ENCODE measurements at places on chromosomes 5 and 9.

GRCh38 chr9:2473681-2474080 lies 147.9 kb upstream of the VLDLR start:
- DNase-seq = no peak

DNA sequence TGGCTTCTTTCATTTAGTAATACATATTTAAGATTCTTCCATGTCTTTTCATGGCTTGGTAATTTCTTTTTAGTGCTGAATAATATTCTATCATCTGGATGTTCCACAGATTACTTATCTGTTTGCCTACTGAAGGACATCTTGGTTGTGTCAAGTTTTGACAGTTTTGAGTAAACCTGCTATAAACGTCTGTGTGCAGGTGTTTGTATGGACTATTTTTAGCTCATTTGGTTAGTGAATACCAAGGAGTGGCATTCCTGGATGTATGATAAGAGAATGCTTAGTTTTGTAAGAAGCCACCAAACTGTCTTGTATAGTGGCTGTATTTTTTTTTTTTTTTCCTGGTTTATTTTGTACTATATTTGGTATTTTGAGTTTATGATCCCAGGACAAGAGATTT lies 38.4 kb downstream of the PRRC1 start:
- no peak for DNase-seq

DNA sequence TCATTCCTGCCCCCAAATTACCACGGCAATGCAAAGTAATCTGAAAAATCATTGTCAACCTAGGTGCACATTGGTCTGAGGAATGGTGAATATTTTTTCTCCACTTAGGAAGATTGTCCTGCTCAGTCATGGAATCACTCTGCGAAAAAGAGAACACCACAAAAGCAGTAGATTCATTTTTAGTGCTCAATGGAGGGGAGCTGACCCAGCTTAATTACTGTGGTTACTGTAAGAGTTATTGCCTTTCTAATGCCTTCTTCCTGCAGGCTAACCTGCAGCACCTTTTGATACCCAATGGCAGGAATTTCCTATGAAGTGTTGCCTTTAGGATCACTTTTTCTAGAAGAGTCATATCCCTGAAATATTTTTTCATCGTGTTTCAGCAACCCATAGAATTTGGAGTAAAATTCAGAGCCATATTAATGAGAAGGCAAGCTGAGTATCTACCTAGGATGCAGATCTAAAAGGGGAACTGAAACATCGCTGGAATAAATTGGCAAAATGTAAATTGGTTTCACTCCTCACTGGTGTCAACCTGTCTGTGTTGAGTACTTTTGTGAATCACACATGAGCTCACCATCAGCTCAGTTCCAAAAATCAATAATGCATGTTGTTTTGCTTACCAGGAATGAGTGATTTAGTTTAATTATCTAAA lies 464.5 kb downstream of the CSNK1G3 start:
- DNase-seq = no peak

- DNase-seq = no peak
Observed at GRCh38 chr9:21255538-21256212, 15.9 kb upstream of the IFNA14 start.

GRCh38 chr5:140214831-140215230 lies 39.8 kb downstream of the CYSTM1 start:
- no peak for DNase-seq

DNA sequence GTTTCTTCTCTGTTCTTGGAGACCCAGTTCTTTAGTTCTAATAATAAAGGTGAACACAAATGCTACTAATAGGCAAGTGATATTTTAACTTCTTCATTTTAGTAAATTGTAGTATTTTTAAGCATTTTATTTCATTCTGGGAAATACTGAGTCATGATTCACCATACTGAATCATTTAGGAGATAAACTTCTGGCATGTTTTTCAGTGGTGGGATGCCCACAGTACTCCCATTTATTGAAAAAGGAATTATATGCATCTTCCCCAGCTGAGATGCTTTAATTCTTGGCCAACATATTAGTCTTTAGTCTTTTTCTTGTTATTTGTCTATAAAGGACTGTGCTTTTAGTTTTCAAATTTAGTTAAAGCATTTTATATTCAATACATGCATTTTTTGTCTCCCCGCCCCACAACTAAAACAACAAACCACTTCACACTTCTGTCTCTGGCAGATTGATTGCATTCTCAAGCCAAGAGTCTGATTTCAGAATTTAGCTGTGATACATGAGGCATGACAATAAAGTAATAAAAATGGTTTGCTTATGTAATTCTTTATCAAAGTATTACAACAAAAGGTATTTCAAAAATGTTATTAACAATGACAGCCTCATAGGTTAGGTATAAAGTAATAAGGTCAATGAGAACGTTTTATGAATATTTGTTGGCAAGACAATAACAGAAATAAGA lies 125.2 kb upstream of the CDH18 start:
- no peak for DNase-seq

DNA sequence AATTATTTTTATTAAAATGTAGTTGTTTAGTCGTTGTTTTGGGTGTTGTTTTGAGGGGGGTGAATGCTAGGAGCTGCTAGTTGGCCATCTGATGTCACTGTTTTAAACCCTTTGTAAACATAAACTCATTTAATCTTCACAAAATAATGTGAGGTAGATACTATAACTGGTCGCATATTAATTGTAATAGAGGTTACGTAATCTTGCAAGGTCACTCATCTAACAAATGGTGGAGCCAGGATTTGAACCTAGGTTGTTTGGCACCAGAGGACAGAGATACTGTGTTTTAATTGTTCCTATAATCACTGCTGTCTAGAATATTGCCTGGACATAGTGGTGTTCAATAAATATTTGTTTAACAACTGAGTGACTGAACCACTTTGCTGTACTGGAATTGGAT lies 54.4 kb downstream of the LRRTM2 start:
- DNase-seq = no peak

DNA sequence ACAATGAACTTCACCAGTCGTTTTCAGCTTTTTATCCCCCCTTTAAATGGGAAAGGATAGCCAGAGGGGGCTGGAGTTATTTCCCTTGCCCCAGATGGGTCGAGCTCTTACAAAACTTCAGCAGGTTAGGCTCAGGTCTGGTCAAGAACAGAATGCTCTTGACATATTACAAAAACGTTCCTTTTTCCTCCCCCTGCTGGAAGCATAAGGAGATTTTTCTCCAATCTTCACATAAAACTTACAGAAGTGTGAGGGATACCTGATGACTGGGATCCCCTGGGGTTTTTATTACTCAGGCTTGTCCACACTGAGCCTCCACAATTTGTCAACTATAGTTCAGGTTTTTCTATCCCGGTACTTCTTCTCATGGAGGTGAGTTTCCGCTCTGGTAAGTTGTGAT lies 60.8 kb downstream of the CSF2 start:
- no peak for DNase-seq

GRCh38 chr5:157607371-157608161 lies 32.0 kb upstream of the ADAM19 start:
- peak; percentile 26 for DNase-seq

- no peak for DNase-seq
Observed at GRCh38 chr9:30846651-30847050, 1537.8 kb upstream of the ACO1 start.

GRCh38 chr9:107158321-107158720 lies 124.8 kb upstream of the RAD23B start:
- no peak for DNase-seq

- DNase-seq = no peak
Observed at GRCh38 chr5:133256276-133256675, 204.5 kb downstream of the HSPA4 start.

GRCh38 chr5:122183788-122184170 lies 54.4 kb downstream of the ZNF474 start:
- no peak for DNase-seq

- no peak for DNase-seq
Observed at GRCh38 chr5:11050596-11051304, 289.7 kb upstream of the DAP start.

DNA sequence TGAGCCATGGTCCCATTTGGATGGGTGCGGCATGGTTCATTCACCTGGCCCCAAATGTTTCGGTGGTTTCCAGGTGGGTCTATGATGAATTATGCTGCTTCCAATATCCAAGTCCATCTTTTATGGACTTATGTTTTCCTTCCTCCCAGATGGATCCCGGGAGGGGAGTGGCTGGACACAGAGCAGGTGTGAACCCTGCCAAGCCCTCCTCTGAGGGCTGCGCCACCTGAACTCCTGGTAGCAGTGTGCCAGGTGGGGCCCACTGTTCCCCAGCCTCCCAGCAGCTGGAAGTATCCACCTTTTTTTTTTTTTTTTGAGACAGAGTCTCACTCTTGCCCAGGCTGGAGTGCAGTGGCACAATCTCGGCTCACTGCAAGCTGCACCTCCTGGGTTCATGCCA lies 42.9 kb downstream of the WNK2 start:
- no peak for DNase-seq

DNA sequence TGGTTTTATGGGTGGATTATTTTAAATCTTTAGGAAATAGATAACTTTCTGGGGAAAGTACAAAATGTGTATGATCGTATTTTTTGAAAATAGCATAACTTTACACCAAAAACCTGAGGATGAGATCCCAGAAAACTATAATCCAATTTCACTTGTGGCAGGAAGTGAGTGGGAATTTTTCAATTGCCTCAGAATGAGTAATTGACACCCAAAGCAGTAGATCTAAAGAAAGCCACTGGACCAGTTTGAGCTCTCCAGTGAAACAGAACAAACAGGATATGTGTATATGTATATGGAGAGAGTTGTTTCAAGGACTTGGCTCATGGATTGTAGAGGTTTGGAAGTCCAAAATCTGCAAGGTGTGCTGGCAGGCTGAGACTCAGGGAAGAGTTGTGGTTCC lies 109.2 kb upstream of the SHB start:
- no peak for DNase-seq

GRCh38 chr9:34928921-34929320 lies 29.2 kb upstream of the PHF24 start:
- DNase-seq = no peak

GRCh38 chr5:133943475-133943817 lies 25.0 kb downstream of the C5orf15 start:
- no peak for DNase-seq

- no peak for DNase-seq
Observed at GRCh38 chr5:43687275-43687674, 84.3 kb downstream of the NNT start.

- no peak for DNase-seq
Observed at GRCh38 chr5:139976703-139977102, 66.4 kb downstream of the NRG2 start.

- no peak for DNase-seq
Observed at GRCh38 chr5:127667926-127668325, 19.0 kb downstream of the CTXN3 start.

DNA sequence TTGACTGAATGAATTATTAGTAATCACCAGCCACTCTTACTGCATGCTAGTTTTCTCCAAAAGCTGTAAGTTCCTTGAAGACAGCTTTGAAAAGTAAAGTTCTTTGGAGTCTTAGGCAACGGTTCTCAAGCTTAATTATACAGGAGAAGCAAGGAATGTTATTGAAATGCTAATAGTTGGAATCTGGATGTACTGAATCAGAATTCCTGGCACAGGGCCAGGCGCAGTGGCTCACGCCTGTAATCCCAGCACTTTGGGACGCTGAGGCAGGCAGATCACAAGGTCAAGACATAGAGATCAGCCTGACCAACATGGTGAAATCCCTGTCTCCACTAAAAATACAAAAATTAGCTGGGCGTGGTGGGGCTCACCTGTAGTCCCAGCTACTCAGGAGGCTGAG lies 33.4 kb downstream of the GRIA1 start:
- DNase-seq = no peak

DNA sequence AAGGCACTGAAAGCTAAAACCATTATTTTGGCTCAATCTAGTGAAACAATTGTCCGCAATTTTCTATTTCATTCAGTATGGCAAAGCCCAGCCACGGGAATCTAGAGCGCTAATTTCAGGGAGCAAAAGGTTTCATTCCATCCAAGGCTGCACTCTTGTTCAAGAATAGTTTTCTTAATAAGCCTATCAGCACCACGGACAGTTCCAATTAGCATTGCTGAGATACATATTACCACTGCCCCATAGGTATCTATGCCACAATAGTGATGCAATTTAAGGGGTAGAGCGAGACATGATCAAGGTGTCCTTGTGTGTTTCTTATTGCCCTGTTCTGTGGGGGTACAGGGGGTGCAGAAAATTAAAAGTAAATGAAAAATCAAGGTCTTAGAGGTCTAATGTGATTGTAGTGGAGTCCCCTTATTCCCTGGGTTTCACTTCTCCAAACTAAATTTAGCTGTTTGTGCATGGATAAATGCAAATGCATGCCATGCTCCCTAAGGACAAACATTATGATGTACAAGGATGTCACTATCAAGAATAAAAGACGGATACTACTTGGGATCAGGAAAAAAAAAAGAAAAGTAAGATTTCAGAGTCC lies 45.5 kb downstream of the SPOCK1 start:
- no peak for DNase-seq

- no peak for DNase-seq
Observed at GRCh38 chr5:108418197-108418596, 36.3 kb upstream of the FBXL17 start.

DNA sequence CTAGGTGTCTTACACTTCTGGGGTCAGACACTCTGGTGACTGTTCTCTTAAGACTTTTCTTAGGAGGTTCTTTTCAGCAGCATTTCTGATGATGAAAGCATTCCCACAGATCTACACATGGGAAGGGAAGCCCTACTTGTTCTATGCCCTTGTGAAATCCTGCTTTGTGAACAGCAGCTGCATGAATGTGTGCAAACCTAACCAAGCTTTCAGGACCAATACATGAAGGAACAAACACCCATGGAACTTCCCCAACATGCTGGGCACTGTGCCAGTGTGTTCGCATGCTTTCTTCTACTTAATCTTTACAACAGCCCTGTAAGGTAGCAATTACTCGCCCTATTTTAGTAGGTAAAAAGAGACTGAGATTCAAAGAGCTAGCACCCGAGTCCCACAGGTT lies 439.9 kb upstream of the KLF4 start:
- no peak for DNase-seq

DNA sequence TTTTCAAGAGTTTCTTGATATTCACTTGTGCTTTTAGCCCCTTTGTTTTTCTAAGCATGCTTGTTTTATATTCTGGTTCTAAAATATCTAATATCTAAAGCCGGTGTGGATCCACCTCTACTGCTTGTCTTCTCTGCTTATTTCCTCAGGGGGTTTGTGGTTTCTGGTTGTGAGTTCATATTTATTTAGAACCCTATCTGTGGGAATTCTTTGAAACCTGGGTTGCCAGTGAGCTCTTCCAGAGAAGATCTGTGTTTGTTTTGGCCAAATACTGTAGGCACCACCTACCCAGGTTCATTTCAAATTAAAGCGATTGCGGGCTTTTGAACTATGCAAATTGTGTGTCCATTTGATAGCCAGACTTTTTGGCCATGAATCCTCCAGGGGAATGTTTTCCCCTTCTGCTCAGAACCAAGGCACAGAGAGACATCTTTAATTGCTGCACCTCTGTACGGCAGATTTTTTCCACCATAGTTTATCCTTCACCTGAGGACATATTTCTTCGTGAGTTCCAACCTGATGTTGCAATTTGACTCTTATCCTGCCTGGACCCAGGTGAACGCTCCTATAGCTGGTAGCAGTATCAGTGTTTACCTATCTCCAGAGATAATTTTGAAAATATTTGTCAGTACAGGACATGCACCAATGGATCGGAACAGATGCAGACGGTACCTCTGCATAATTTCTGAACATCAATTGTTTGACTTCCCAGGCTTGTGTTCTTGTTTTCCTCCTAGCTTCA lies 2.4 kb upstream of the ZBTB43 start:
- no peak for DNase-seq
